ENCODE measurements at places on chromosomes 12 and 14.

DNA sequence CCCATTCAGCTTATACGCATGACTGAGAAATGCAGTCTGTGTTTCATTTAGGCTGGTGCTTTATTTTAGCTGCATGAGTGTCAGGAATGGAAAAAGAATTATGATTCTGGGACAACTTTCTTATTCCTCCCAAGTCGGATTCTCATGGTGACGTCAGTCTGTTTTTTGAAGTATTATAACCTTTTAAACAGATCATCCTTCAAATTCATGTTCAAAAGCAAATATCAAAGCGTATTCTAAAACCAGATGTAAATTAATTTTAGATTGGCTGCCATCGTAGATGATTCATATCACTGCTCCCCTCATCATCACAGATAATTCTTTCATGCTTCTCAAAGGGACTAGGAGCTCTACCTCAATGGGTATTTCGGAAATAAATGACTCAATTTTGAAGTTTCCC lies 15.0 kb downstream of the FNTB start:
- no peak for DNase-seq

DNA sequence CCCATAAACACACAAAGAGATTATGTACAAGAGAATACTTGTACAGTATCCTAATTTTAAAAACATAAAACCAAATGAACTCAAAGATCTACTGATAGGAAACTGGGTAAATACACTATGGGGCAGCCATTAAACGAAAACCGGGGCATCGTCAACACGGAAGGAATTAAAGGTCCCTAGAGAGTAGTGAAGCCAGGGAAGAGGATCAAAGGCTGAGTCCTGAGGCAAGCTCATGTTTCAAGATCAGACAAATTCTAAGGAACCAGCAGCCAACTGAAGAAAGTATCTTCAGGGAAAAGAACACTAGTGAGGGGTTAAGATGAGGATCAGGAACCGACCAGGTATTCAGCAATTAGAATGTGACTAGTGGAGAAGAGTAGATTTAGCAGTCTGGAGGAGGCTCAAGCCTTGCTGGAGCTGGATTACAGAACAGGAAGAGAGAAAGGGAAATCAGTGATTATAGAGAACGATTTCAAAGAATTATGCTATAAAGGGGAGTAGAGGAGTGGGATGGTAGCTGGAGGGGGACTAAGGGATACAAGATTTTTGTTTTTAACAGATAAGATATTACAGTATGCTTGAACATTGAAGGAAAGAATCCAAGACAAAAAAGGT lies 23.7 kb downstream of the SEL1L start:
- no peak for DNase-seq

- DNase-seq: no peak
Observed at GRCh38 chr12:119384340-119384739, 49.8 kb downstream of the CCDC60 start.

GRCh38 chr14:68563251-68564131 lies 229.4 kb downstream of the ZFP36L1 start:
- DNase-seq: no peak

All from activated CD4-positive, alpha-beta T cell treated with anti-CD3 and anti-CD28 coated beads for 48 hours (primary cell).